ENCODE measurements at places on chromosomes 5 and 9. TPM values are rescaled to one million over a fixed set of nuclear protein-coding genes. Genes with fewer than 3 reads are reported as not detected.

Gene ORM2
- total RNA-seq: not detected

Gene SPINK6
- total RNA-seq: not detected

Gene TRIM36
- 0.06 TPM for total RNA-seq

Gene MOB3B
- total RNA-seq: 1.4 TPM

Gene HAVCR1
- 0.36 TPM for total RNA-seq

Gene CA9
- not detected for total RNA-seq

- DNase-seq: no peak
These were observed 13.6 kb downstream of the CPEB4 start for GRCh38 chr5:173901705-173902104.

DNA sequence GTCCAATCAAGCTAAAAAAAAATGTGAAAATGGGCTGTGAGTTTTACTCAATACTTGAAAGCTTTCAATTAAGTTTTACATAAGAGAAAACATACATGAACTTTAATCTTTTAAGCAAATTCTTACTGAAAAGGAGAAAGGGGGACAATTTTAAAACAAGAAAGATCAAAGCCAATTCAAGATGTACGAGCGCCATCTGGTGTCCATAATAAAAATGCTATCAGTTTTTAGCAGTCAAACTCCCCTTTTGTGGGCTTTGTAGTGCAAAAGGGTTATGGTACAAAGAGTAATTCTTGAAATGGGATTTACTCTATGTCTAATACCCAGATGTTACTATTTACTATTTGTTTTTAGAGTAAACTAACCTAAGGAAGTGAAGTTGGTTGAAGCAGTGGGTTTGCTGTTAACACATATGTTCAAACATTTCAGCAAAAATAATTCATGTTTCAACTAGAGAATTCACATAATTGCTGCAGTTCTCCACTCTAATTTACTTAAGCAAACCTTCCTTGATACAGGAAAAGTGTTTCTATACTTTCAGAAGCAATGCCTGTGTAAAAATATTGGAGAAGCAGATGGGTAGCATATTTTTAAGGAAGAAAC lies 228.2 kb upstream of the TYRP1 start:
- no peak for DNase-seq

DNA sequence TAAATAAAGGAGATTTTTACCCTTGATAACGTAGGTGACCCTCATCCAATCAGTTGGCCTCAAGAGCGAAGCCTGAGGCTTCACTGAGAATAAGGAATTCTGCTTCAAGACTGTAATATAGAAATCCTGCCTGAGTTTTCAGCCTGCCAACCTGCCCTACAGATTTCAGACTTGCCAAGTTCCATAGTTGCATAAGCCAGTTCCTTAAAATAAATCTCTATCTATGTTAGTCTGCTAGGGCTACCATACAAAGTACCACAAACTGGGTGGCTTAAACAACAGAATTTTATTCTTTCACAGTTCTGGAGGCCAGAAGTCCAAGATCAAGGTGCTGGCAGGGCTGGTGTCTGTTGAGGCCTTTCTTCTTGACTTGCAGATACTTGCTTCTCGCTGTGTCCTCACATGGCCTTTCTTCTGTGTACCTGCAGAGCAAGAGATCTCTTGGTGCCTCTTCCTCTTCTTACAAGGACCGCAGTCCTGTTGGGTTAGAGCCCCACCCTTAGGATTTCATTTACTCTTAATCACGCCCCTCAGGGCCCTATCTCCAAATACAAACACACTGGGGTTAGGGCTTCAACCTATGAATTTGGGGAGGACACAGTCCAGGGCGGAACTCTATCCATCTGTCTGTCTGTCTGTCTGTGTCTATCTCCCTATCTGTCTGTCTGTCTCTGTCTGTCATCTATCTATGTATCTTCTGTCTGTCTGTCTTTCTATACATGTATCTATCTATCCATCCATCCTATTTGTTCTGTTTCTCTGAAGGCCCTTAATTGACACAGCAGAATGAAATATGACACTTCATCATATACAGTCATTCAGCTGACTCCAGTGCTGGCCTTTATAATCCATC lies 17.0 kb upstream of the CMBL start:
- no peak for DNase-seq

DNA sequence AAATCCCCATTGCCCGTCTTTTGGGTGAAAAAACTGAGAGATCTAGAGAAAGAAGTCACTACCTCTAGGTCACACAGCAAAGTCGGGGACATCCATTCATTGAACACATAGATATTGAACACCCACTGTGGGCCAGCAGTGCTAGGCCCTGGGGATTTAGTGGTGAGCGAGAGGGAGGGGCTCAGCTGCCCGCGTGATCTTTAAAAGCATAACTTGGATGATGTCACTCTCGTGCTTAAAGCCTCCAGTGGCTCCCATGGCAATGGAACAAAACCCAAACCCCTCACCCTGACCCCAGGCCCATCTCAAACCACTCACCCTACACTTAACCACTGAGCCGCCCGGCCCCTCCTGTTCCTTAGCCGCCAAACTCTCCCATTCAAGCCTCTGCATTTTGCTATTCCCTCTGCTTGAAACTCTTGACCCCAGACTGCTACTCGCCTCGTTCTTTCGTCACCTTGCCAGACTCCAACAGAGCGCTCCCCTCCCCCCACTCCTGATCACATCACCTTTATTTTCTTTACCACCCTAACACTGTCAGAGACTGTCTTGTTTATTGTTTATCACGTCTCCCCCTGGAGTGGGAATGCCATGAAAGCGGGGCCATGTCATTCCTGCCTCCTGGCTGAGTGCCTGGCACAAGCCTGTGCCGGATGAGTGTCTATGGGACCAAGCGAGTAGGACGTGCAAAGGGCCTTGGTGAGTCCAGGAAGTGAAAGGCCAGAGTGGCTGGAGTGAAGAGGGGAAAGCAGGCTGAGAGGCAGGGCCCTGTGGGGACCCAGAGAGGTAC lies 710 bp upstream of the PIP5KL1 start:
- DNase-seq: no peak

DNA sequence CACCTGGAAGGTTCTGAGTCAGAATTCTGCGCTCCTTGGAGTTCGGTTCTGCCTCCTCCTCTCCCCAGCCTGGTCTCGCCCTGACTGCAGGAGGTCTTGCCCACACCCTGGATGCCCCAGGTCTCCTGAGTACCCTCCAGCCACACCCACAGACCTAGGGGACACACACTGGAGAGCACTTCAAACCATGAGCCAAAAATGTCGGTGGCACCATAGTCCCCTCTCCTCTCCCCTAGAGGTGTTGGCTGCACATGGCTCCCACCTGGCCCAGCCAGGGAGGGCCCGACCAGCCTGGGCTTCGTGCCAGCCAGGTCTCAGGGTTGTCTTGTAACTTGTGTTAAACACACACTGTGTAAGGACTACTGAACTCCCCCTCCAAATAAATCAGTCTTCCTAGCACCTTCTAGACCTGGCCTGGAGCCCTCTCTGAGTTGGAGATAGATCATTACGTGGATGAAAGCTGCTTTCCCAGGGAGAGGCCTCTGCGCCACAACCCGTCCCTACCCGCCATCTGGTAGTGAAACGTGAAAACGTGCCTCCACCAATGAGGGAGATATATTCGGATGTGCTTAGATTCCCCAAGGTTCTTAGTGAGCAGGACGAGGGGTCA lies 49.9 kb upstream of the CTSL start:
- DNase-seq: no peak

GRCh38 chr9:131391504-131391903 lies 2.4 kb upstream of the PRRC2B start:
- no peak for DNase-seq

DNA sequence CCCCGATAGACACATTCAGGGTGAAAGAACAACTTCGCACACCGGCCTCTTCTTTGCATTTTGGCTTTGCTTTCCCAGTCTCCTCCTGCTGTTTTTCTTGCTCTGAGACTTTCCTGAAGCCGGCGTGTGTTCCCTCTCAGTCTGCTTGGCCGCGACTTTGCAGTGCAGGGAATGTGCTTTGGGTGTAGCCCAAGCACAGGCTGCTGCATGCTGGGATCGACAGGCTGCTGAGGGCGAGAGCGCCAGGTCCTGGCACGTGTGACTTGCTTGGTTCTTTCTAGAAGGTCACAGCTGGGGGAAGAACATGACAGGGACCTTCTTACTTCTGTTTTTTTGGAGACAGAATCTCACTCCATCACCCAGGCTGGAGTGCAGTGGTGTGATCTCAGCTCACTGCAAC lies 40.6 kb downstream of the TENT4A start:
- DNase-seq: no peak
